Stimulated activated CD8-positive, alpha-beta memory T cell treated with anti-CD3 and anti-CD28 coated beads, Interleukin-15, amount 100 ng/mL, for 4 hours (primary cell): ENCODE measurements at places on chromosomes 6 and 20.

GRCh38 chr20:951384-952169 lies 35.4 kb upstream of the ANGPT4 start:
- DNase-seq = no peak

DNA sequence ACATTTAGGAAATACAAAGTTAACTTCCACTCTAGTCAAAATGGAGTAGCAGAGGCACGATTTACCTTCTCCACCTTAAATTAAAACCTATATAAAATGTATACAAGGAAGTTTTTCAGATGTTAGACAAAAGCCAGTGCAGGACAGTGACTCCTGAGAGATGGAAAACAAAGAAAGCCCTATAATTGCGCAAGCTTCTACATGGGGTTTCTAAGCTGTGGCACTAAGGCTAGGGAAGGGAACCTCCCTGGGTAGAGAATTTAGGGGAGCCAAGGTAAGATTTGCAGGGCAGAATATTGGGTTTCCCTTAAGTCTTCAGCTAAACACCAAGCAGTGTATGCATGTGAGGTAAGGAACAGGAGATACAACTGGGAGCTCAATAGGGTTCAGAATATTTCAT lies 18.5 kb upstream of the ZC3H12D start:
- no peak for DNase-seq

DNA sequence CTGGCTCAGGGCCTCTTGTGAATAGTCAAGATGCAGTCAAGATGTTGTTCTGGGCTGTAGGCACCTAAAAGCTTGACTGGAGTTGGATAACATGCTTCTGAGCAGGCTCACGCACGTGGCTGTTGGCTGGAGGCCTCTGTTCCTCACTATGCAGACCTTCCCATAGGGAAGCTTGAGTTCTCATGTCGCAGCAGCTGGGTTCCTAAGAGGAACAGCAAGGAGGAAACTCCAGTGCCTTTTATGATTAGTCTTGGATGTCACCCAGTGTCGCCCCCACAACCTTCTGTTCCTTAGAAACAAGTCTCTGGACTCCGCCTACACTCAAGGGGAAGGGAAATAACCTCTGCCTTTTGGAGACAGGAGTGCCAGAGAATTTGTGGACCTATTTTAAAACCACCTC lies 210.7 kb downstream of the BCAS1 start:
- no peak for DNase-seq

DNA sequence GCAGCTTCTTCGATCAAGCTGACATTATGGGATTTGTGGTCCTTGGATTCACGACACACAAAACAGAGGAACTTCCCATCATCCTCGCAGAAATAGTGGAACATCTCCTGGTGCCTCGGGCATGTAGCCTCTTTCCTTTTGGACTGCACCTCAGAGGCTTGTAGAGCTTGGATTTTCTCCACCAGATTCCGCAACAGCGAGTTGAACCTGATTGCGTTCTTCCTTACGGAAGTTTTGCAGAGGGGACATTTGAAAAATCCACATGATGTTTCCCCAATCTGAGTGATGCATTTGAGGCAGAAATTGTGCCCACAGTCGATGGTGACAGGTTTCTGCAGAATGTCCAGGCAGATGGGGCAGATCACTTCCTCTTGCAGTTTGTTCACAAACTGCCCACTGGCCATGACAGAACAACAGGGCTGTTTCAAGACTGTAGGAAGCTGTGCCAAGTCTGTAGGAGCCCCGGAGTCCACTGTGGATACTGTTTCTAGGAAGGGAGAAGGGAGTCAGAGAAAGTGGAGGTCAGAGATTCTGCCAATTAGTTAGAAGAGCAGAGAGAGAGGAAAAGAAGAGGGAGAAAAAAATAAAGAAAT lies 392 bp downstream of the TRIM31 start:
- no peak for DNase-seq

DNA sequence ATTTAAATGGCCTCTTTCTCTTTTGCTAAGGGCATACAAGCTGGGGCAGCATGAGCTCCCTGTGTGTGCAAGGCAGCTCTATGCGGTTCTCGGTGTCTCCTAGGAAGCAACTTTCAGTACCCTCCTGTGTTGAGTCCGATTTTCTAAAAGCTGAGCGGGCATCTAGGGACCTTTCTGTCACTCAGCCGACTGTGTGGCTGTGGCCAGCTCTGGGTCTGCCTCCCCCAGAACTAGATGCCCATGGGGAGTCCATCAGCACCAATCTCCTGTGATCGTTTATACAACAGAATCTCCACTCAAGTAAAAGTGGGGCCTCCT lies 7.5 kb downstream of the NELFCD start:
- no peak for DNase-seq

- no peak for DNase-seq
Observed at GRCh38 chr6:130129762-130130246, 92.9 kb downstream of the SAMD3 start.

- DNase-seq = no peak
Observed at GRCh38 chr6:77740380-77740779, 87.5 kb downstream of the MEI4 start.

GRCh38 chr20:49853640-49854039 lies 41.0 kb downstream of the SLC9A8 start:
- no peak for DNase-seq

DNA sequence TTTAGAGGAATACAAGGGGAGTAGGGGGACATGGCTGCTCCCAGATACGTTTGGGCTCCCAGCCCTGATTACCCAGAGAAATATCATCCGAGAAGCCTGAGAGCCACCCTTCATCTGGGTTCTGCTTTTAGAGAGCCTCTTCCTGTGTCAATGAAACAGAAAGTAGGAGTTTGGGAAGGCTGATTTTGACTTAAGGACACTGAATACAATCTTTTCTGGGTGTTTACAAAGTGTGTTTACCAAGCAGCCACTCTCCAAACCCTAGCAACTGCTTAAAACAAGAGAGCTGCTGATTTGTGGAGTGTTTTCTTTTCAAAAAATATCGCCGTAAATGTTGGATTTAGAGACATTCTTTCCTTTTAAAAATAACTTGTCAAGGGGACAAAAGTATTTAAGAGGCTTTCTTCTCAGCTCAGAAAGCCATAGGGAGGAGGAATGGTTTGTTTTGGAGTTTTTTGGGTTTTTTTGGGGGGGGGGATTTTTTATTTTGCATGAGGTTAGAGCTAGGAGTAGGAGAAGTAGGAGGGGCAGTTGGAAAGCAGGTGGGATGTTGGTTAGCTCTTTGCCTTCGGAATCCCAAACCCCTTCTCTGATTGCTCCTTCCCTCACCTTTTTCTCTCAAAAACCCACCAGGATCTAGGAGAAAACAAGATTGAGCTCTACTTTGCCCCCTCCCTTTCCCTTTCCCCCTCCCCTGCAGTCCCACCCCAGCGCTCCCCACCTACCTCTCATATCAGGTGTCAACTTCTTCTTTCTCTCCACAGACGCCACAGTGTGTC lies 12.4 kb downstream of the MAFB start:
- DNase-seq = no peak

GRCh38 chr6:127590344-127590743 lies 13.4 kb downstream of the C6orf58 start:
- no peak for DNase-seq

GRCh38 chr20:63370618-63371187 lies 9.6 kb upstream of the CHRNA4 start:
- no peak for DNase-seq

DNA sequence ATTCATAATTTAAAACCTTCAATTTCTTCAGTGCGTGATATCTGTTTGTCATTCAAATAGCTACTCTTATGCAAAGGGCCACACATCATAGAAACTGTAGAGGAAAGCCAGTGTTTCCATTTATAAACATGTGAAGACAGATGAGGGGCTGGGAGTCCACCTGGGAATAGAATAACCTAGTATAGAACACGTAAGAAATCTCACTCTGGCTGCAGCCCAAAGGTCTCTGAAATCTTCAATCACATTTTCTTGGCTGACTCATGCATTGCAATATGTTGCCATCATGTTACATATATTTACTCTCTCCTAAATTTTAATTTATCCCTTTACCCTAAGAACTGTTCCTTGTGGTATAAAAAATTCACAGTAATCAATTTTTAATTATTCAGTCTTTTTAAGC lies 123.2 kb downstream of the ELOVL4 start:
- DNase-seq = no peak

- no peak for DNase-seq
Observed at GRCh38 chr6:77686931-77687330, 34.1 kb downstream of the MEI4 start.

- DNase-seq = no peak
Observed at GRCh38 chr6:158831571-158831970, 12.4 kb upstream of the EZR start.

DNA sequence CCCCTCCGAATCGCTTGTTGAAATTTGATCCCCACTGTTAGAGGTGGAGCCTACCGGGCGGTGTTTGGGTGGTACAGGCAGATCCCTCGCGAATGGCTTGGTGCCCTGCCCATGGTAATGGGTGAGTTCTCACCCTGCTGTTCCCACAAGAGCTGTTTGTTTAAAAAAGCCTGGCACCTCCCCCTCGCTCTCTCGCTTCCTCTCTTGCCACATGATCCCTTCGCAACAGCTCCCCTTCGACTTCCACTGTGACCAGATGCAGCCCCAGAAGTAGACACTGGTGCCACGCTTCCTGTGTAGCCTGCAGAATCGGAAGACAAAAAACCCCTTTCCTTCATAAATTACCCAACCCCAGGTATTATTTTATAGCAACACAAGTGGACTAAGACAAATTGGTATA lies 292.2 kb upstream of the QKI start:
- DNase-seq = no peak

DNA sequence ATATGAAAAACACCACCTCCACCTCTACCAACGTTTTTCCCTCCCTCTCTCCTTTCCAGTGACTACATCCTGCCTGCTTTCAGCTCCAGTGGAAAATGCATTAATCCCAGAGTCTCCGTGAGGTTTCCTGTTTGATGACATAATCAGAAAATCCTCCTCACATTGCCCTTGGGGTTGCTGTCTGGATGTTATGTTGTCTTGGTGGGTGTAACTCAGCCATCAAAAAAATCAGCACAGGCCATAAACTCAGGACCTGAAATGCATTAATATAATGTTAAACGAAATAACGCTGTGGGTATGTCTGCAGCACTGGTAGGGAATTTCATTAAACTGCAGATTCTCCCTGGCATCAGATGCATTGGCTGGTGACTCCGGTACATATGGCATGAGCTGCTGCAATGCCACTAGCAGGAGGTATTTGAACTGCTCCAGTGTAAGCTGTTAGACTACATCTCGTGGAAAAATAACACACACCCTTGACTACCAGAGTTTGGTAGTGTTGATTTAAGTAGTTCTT lies 297.8 kb downstream of the PRL start:
- no peak for DNase-seq

- no peak for DNase-seq
Observed at GRCh38 chr6:50836231-50836630, 17.6 kb downstream of the TFAP2B start.

- DNase-seq = no peak
Observed at GRCh38 chr6:28134015-28134414, 7.7 kb upstream of the ZKSCAN8 start.

DNA sequence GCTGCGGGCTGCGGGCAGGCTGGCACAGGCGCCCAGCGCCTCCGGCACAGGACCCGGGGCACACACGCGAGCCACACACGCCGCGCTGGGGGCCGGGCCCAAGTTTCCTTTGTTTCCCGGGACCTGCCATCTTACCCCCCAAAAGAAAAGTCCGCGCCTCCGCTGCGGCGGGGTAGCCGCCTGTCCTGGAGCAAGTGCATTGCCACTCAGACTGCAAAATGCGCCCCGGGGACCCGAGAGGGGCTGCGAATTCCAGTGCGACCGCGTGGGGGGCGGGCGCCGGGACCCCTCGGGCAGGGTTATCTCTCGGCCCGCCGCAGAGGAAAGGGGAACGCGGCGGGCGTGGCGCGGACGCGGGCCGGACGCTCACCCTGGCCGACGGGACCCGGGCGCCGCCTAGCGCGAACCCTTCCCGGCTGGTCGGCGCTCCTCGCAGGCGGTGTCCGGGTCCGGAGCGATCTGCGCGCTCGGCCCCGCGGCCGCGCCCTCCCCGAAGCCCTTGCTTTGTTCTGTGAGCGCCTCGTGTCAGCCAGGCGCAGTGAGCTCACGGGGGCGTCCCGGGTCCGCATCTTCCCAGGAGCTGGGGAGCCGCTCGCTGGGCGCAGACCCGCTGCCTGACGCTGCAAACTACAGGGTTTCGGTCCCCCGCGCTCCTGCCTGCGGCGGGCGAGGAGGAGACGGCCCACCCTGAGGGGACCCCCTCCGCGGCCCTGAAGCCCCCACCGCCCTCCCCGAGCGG lies 639 bp upstream of the CD24 start:
- DNase-seq = no peak

DNA sequence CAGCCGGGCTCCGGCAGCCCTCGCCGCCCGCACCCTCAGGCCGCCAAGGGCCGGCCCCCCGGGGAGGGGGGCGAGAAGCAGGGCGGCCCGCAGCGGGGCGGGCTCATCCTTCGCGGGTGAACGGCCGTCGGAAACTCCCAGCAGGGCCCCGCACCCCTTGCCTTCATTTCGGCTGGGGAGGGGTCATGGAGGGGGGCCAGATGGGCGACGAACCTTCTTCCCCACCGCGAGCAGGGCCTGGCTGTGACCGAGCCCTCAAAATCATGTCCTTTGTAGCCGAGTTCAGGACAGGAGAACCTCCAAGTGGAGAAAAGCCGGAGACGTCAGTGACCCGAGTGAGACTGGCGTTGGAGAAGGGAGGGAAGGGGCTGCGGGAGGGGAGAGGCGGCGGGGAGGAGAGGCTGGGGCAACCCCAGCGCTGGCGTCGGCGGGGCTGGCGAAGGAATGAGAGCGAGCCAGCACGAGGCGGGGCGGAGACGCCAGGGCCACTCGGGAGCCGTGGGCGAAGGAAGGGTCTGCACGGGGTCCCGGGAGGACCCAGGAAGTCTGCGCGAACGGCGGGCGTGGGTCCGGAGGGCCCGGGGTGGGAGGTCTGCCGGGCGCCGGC lies 571 bp upstream of the FOXC1 start:
- no peak for DNase-seq

DNA sequence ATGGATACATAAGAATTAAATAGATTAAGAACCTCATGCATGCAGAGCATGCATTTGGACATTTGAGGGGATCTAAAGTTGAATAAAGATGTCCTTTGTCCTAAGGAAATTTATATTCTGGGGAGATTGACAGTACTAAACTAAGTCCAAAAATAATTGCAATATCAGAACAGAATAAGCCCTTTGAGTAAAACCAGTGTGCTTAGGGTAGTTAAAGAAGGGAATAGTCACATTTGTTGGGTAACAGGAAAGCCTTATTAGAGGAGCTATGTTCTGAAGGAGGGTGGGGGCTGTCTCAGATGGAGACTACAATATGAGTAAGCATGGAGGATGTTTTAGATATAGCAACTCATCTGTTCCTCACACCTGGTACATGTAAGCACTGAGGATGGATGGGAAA lies 35.8 kb downstream of the CDC5L start:
- DNase-seq = no peak

DNA sequence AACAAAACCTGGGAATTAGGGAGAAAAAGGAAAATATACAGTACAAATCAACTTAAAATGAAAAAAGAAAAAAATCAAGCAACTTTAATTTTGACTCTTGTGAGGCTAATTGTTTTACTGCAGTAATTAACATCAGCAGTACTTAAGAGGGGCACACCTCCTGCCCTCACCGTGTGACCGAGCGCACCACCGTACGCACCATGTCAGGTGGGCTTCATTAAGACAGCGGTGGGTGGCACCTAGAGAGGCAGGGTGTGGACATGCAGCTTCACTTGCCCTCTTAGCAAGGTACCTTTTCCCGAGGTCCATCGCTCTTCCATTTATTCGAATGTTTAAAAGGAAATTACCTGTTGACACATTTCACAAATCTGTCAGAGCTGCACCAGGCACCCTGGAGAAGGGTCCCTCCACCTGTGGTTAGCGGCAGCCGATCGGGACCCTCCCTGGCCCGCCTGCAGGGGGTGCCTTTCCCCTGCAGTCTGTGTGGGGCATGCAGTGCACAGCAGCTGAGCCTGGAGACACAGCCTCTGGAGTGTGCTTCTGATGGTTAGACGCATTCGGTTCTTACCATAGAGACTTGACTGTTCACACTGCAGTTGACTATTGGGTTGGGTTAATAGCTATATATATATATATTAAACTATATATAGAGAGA lies 184.1 kb downstream of the TMEM242 start:
- DNase-seq = no peak
